ENCODE measurements at places on chromosomes 13 and 19.

GRCh38 chr19:41599175-41599966 is 23.4 kb downstream of the CEACAM21 start:
- no peak for DNase-seq

GRCh38 chr13:103056008-103056407 is 10.2 kb downstream of the SLC10A2 start:
- DNase-seq: no peak

DNA sequence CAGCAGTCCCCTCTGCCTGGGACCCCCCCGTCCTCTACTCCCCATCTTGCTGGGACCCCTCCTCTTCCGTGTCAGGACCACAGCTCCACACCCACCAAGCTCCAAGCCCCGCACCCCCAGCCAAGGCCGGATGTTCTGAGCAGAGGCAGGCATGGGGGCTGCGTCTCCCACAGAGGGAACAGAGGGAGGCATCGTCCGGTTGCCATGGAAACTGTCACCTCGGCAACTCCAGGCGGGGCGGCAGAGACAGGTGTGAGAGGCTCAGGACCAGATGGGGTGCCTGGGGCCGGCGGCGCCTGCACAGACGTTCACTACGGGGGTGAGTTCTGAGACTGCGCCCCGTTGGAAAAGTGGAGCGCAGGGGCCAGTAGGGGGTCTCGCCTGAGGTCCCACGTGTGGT is 5.4 kb downstream of the RNU6-9 start:
- no peak for DNase-seq

- no peak for DNase-seq
Measured at GRCh38 chr19:32919365-32919764, 49.8 kb upstream of the SLC7A9 start.

GRCh38 chr13:90673746-90674145 is 673.7 kb upstream of the MIR17HG start:
- no peak for DNase-seq

GRCh38 chr13:78608252-78608687 is 4.9 kb upstream of the POU4F1 start:
- peak; percentile 28 for DNase-seq

- no peak for DNase-seq
Measured at GRCh38 chr19:46131485-46132143, 7.1 kb upstream of the IGFL3 start.

DNA sequence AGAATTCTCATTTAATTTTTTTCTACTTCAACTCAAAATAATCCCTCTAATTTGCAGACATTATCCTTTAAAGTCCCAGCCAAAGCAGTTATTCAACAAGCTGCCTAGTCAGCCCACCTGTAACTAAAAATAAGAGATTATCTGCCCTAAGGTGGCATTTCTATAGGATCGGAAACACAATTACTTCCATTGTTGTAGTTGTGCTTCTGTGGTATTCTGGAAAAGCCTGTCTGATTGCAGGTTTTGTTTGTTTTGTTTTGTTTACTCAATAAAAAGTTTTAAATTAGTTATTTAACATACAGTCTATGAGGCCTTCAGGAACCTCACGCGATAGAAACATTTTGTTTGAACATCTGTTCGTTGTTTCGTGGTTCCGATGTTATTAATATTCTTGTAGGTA is 101.0 kb downstream of the ZIC5 start:
- no peak for DNase-seq

DNA sequence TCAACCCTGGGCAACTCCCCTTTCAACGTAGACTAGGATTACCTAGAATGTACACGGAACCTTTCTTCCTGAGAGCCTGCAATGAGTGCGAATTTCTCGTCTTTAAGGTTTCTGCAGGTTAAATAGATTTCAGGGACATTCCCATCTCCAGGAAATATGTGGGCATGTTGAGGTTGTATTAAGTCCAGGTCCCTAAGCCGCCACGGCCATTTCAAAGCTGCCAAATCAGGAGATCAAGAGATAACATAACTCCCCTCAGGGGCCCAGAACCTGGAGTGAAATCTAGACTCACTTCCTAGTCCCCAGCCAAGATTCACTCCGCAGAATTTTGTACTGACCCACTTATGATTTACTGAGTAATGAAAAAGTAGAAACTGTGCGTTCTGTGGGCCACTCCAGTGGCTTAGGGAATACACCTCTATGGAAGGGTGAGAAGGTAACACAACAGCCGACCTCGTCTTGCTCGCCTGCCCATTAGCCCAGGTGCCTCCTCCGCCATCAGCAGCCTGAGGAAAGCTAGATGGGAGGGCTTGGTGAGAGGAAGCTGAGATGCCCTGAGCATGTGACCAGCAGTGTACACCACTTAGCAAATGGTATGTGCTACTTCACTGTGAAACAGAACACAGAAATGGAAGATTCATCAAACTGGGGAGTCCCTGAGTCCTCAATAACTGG is 98.5 kb upstream of the SOX1 start:
- DNase-seq: no peak

DNA sequence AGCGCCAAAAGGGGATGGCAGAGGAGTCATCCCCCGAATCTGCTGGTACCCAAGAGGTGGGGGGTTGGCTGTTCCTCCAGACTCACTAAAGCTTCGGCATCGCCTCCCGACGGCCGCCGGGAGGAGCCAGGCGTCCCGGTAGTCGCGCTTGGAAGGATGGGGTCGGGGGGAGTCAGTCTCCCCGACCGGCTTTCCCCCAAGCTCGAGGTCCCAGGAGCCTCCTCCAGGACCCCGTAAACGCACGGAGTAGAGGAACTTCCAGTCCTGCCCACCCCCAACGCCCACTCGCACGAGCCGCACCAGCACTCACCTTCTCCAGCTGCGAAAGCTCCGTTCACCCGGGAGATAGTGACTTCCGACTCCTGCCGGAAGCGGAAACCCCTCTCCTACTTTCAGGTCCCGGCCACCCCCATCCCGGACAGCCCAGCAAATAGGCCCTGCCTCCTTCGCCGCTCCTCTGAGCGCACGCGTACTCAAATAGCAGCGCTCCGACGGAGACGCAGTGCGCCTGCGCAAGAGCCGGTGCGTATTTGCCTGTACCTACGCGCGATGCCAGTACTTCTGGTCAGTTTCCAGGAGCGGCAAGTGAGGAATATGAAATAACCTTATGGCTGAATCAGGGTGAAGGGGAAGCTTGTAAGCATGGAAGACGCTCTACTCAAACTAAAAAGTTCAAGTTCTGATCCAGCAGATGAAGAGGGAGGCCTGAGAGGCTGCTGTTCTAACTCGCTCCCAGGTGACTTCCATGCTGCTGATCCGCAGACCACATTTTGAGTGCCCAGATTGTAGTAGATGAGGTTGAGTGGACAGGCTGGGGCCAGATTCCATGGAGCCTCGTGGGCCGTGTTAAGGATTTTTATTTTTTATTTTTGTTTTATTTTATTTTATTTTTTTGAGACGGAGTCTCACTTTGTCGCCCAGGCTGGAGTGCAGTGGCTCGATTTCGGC is at the start of gene ELOF1:
ELOF1 (minus strand) TSS at position 350 of the 948 bp plus-strand sequence. CDS start 4,883 bp downstream, outside the sequence.
- peak; percentile 99 for DNase-seq

DNA sequence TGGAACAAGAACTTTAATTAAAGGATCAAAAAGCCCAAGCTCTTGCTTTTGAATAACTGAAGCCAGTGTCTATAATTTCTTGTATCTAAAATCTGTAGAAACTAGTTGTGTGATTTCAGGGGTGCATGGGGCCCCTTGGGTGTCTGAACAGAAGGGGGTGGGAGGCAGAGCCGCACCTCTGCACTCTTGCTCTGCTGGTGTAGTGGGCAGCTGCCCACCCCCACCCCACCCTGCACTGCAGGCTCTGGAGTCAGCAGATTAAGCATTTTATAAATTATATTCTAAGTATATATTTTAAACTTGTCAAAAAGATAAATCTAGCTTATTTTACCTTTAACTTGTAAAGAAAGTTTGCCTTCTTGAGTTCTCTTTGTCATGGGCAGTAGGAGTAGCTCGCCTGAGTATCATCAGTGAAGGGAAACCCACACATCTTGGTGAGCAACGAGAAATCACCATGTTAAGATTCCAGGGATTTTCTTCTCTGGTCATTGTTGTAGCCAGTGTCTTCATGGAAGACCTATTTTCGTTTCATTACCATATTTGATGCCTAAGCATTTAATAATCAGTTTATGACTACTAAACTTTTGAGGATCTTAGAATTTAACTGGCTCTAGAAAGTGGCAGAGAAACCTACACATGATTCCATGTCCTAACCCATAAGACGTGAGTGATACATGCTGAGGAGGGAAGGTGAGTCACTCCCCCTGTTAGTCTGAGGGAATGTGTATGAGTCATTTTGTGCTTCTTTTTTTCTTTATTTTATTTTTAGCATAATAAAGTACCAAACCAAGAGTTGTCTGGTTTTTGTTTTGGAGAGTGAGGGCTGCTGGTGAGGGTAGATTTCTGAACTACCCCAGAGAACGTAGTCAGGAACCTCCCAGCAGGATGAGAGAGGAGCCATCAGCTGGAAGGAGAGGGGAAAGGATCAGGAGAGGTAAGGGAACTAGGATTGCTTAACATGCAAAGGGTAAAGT is 7.7 kb downstream of the UBE2L5 start:
- no peak for DNase-seq

DNA sequence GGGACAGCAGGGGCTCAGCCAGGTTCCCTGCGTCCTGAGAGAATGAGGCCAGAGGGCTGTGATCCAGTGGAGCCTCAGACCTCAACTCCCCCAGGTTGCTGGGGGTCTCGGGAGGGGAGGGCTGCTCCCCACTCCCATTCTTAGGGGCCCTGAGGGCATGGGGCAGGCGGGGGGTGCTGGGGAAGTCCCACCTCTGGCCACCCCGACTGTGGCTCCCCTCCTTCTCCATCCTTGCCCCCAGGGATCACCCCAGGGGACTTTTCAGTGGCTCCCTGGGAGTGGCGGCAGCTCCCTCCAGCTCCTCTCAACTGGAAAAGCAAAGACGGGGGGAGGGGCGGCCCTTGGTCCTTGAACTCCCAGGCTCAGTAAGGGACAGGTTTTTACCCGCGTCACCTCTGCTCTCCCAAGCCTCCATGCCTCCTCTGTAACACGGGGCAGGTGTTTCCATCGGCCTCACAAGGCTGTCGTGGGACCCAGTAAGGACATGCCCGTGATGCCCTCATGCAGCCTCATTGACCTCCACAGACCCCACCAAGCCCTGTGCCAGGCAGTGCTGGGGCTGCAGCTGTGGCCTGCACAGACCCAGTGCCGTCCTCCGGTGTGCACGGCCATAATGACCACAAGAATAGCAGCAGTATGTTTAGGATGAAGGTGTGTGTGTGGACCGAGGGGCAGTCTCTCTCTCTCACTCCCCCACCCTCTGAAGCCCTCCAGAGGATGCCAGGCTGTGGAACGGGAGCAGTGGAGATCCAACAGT is 11.6 kb upstream of the TOMM40 start:
- no peak for DNase-seq

- DNase-seq: no peak
Measured at GRCh38 chr19:35601971-35602370, 10.6 kb upstream of the HAUS5 start.
